CD4-positive, alpha-beta T cell (primary cell): ENCODE measurements at places on chromosomes 12 and 14.

DNA sequence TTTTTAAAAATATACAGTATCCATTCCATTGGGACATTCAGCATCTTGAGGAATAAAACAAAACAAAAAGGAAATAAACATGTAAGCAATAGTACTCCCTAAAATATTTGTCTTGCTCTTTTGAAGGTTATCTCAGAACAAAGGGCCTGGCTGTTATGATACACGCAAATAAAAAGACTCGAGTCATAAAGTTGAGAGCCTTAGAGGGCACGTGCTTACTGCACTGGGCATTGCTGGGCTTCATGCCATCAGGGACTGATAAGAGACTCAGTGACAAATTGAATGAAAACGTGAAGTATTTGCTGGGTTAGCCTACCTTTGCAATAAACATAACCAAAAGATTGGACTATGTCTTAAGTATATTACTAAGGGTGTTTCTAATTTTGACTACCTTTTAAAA is 118.9 kb downstream of the SLC35F4 start:
- H3K4me1 ChIP-seq, result no peaks in the 10 kb centered on the region
- H3K27ac ChIP-seq, result no peak overlapping the region
- H3K36me3 ChIP-seq, result no peaks in the 10 kb centered on the region

DNA sequence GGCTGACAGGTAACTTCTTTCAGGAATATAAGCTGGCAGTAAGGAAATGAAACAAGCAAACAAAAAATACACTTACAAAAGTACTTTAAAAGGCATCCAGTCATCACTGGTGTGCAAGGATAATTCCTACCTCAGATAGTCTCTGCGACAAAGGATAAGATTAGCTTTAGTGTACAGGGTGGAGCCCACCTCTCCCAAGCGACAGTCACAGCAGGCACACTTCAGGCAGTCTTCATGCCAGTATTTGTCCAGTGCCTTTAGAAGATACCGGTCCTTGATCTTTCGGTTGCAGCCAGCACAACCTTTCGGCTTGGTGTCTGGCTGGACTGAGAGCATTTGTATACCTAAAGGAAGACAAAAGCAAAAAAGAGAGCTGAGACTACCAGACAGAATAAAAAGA is 5.4 kb downstream of the LMO3 start:
- no peaks in the 10 kb centered on the region for H3K36me3 ChIP-seq
- peaks cover 5% of the 10 kb centered on the region for H3K27me3 ChIP-seq
- H3K4me1 ChIP-seq, result no peaks in the 10 kb centered on the region
- no peak for DNase-seq

DNA sequence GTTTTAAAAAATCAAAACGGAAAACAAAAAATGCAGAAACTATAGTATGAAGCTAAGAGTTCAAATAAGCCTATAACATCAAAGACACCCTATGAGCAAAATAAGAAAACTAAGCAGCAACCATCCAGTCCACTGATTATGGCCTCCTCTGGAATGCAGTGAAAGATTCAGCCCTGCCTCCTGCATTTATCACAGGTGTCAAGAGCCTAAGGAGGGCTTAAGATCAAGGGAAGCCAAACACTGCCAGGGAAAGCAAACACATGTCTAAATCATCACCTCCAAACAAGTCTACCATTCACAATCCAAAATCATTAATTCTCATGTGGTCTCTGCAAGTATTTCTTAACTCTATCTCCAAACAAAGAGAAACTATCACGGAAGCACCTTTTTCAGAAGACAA is 28.4 kb downstream of the SARNP start:
- H3K4me3 ChIP-seq, result no peak overlapping the region
- no peak overlapping the region for H3K27ac ChIP-seq
- H3K36me3 ChIP-seq, result peaks cover 71% of the 10 kb centered on the region
- no peak for DNase-seq

GRCh38 chr12:6872073-6873048 is 742 bp downstream of the SPSB2 start:
- peaks cover 61% of the 10 kb centered on the region for H3K4me1 ChIP-seq
- peak overlapping the region; percentile 93 for H3K4me3 ChIP-seq
- peak; percentile 91 for DNase-seq

DNA sequence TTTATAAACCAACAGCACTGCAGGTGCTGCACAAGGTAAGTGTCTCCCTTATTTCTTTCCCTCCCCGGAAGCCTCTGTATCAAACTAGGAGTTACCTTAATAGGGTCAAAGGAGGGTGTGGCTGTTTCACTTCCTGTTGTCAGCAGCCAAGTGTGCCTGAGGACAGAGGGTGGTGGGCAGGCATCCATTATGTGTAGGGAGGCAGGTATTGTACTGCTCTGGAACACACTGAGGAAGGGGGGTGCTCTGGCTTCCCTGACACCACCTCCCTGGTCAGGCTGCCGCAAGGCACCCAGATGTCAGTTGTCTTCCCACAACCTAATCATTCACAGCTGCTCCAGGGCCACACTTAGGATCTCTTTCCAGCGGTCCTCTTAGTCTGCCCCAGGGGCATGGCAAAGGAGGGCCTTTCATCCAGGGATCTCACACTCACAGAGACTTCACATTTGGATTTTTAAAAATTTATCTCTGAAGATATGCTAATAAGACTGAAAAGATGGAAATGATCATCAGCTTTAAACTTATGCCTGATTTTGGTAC is 132.0 kb upstream of the ARHGAP5 start:
- H3K27me3 ChIP-seq, result no peaks in the 10 kb centered on the region
- DNase-seq, result no peak
- H3K4me1 ChIP-seq, result peaks cover 33% of the 10 kb centered on the region
- H3K27ac ChIP-seq, result peak overlapping the region; percentile 80

DNA sequence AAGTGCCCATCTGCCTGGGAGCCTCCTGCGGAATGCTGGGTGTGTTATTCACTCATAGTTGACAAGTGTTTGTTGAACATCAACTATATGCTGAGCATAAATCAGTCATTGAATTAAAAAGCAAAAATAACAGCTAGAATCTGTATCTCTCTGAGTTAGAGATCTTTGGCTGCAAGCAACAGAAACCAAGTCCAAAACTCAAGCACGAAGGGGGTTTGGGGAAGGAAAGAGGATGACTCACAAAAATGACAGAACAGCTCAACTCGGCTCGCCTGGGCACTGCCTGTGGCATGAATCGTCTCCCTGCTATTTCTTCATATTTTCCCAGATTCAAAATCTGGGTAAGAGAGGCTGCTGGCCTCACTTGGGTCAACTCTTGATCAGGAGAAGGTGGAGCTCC is 72.6 kb upstream of the NCOR2 start:
- no peaks in the 10 kb centered on the region for H3K27me3 ChIP-seq
- DNase-seq, result no peak
- peaks cover 11% of the 10 kb centered on the region for H3K4me1 ChIP-seq
- no peak overlapping the region for H3K4me3 ChIP-seq
- H3K27ac ChIP-seq, result no peak overlapping the region
- no peaks in the 10 kb centered on the region for H3K36me3 ChIP-seq

DNA sequence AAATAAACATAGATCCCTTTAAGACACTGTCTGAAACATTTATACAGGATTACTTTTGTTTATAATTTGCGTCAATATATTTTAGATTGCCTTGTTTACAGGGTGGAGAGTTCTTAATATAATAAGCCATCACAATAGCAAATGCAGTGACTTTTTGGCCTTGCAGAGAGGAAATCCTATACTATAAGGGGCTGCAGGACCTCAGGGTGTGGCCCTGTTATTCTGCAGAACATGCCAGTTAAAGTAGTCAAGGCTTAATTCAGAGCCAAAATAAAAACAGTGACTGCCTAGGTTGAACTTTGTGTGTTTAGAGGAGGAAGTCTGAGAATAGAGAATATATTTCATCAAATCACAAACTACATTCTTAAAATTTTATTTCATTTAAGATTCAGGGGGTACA is 381.6 kb downstream of the DUSP6 start:
- H3K4me1 ChIP-seq, result no peaks in the 10 kb centered on the region
- no peak overlapping the region for H3K27ac ChIP-seq
- no peak for DNase-seq

DNA sequence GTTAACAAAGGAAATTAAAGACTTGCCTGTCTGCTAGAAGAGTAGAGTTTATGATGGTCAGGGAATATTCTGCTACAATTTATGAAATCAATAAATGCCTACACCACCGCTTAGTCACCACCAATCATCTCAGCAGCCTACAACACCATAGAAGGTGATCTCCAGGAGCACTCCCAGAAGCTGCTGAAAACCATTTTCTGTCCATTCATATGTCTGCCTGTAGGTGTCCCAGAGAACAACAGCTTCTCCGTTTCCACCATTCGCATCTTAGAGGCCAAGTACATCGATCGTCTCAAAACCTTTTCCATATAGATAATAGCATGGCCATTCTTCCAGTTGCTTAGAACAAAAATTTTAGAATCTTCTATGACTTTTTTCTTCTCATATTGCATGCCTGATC is 303.4 kb downstream of the KCNC2 start:
- H3K4me1 ChIP-seq, result no peaks in the 10 kb centered on the region
- no peak for DNase-seq
- no peaks in the 10 kb centered on the region for H3K36me3 ChIP-seq
- H3K4me3 ChIP-seq, result no peak overlapping the region

GRCh38 chr12:120529641-120530417 is 871 bp upstream of the COQ5 start:
- no peak for DNase-seq
- H3K27me3 ChIP-seq, result no peaks in the 10 kb centered on the region
- peaks cover 28% of the 10 kb centered on the region for H3K4me1 ChIP-seq
- peak overlapping the region; percentile 92 for H3K4me3 ChIP-seq
- no peaks in the 10 kb centered on the region for H3K36me3 ChIP-seq
- peak overlapping the region; percentile 73 for H3K27ac ChIP-seq

GRCh38 chr12:99093166-99093565 is 448.1 kb downstream of the APAF1 start:
- no peaks in the 10 kb centered on the region for H3K36me3 ChIP-seq
- no peak for DNase-seq
- H3K4me3 ChIP-seq, result no peak overlapping the region
- no peaks in the 10 kb centered on the region for H3K27me3 ChIP-seq
- H3K4me1 ChIP-seq, result no peaks in the 10 kb centered on the region

GRCh38 chr12:76020731-76021672 is 10.6 kb downstream of the PHLDA1 start:
- H3K27me3 ChIP-seq, result no peaks in the 10 kb centered on the region
- peak overlapping the region; percentile 6 for H3K4me3 ChIP-seq
- no peak for DNase-seq

DNA sequence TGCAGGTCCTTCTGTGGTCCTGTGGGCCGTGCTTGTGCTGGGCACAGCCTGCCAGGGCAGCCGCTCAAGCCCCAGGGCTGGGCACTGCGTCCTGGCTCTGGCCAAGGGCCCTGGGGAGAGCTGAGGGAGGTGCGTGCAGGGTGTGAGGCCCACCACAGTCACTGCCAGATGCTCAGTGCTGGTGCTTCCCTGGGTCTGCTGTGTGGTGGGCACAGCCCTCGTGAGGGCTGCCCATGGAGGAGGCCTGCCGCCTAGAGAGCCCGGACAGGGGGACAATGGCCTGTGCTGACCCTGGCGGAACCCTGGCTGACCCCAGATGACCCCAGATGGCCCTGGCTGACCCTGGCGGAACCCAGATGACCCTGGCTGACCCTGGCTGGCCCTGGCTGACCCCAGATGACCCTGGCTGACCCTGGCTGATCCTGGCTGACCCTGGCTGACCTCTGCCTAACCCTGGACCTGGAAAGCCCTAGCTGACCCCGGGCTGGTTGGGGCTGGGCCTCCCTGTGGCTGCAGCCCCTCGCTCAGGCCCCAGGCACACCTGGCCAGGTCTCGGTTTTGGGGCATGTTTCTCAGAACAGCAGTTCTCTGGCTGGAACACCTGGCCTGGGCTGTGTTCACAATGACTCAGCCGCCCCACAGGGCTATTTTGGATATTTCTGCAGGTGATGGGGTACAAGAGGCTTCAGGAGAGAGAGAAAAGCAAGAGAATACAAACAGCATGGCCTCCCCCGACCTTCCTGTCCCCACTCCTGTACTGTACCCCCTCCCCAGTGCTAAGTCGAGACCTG is 55.4 kb downstream of the TMEM121 start:
- no peaks in the 10 kb centered on the region for H3K4me1 ChIP-seq
- no peaks in the 10 kb centered on the region for H3K36me3 ChIP-seq
- H3K27me3 ChIP-seq, result no peaks in the 10 kb centered on the region
- H3K4me3 ChIP-seq, result no peak overlapping the region
- DNase-seq, result no peak

- no peak overlapping the region for H3K4me3 ChIP-seq
- H3K36me3 ChIP-seq, result no peaks in the 10 kb centered on the region
- no peak for DNase-seq
- no peaks in the 10 kb centered on the region for H3K27me3 ChIP-seq
- H3K4me1 ChIP-seq, result no peaks in the 10 kb centered on the region
- no peak overlapping the region for H3K27ac ChIP-seq
Observed at GRCh38 chr12:106289196-106289681, 13.3 kb upstream of the TCP11L2 start.

GRCh38 chr12:121326996-121327674 is 25.1 kb downstream of the ANAPC5 start:
- no peak for DNase-seq
- H3K27ac ChIP-seq, result peak overlapping the region; percentile 56
- H3K27me3 ChIP-seq, result no peaks in the 10 kb centered on the region
- no peaks in the 10 kb centered on the region for H3K4me1 ChIP-seq
- peaks cover 91% of the 10 kb centered on the region for H3K36me3 ChIP-seq

DNA sequence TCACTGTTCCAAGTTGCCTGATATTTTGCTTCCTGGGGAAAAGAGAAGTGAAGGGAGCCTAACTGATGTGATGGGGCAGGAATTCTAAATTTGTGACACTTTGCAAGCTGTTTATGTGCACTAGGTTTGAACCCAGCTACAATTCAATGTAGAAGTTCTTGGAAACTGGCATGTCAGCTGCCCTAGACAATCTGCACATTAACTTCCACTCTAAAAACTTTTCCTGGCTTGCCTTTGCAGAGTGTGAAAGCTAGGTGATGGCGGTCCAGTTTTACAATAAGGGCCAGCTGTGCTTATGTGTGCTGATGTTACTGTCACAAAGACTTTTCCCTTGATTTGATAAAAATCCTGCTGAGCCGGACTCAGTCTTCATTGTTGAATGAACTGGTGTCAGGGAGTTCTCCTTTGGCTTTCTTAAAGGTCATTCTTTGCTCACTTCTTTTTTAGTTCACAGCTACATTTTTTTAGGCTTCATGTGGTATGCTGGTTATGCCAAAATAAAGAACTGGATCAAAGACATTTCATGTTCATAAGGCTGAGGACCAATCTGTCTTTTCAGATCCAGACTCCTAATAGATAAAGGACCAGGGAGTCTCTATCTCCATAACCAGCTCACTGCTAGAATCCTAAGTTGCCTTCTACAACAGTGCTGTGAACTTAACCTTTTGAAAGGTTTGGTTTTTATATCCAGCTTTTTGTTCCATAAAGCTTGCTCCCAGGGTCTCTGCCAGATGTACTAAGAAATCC is 133.5 kb downstream of the TGFB3 start:
- H3K4me3 ChIP-seq, result no peak overlapping the region
- H3K27ac ChIP-seq, result no peak overlapping the region
- H3K4me1 ChIP-seq, result no peaks in the 10 kb centered on the region
- no peak for DNase-seq
- no peaks in the 10 kb centered on the region for H3K36me3 ChIP-seq
- no peaks in the 10 kb centered on the region for H3K27me3 ChIP-seq

DNA sequence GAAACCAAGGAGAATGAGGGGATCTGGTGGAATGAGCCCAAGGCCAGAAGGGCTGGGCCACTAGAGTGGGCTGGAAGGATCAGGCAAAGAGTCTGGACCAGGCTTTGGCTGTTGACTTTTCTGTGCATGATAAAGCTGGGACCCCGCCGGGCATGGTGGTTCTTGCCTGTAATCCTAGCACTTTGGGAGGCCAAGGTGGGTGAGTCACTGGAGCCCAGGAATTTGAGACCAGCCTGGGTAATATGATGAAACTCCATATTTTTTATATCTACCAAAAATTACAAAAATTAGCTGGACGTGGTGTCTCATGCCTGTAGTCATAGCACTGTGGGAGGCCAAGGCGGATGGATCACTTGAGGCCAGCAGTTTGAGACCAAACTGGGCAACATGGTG is 393 bp upstream of the KLHL33 start:
- H3K4me3 ChIP-seq, result no peak overlapping the region
- no peak overlapping the region for H3K27ac ChIP-seq
- DNase-seq, result no peak
- H3K4me1 ChIP-seq, result peaks cover 14% of the 10 kb centered on the region
- H3K36me3 ChIP-seq, result no peaks in the 10 kb centered on the region
- no peaks in the 10 kb centered on the region for H3K27me3 ChIP-seq
